Activated CD8-positive, alpha-beta memory T cell treated with anti-CD3 and anti-CD28 coated beads, Interleukin-2, amount 10 ng/mL, durations not matched to agents 7 days and 5 days (primary cell): ENCODE measurements at places on chromosomes 3 and 15.

DNA sequence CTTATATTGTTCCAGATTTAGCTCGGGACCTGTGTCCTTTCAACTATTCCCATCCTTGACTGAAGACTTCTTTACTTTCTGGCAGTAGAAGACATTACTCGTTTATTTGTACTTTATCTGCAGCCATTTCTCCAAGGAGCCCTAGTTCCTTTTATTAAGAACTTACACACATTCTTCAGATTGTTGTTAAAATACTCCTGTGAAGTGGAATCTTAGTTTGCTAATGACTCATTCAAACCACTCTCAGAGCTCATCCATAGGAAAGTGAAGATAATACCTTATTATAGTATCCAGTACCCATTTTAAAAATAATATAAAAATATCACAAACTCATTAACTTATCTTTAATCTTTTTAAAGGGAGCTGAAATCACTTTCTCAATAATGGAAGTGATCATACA lies 63.5 kb downstream of the C3orf70 start:
- no peak overlapping the region for H3K4me3 ChIP-seq
- H3K27ac ChIP-seq = no peak overlapping the region
- no peak for DNase-seq
- no peaks in the 10 kb centered on the region for H3K36me3 ChIP-seq
- peaks cover 19% of the 10 kb centered on the region for H3K27me3 ChIP-seq

DNA sequence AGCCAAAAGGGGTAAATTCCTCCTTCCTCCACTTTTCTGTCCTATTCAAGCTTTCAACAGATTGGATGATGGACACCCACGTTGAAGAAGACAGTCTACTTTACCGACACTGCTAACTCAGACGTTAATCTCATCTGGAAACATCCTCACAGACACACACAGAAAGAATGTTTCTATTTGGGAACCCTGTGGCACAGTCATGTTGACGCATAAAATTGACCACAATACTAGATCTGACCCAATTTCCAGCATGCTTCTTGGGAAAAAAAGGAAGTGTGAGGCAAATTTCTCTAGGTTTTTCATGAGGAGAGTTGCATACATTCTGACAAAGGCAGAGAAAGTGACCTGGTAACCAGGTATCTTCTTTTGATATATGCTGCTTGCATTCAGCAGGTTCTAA lies 594.1 kb downstream of the FGF12 start:
- H3K27me3 ChIP-seq = no peaks in the 10 kb centered on the region
- no peaks in the 10 kb centered on the region for H3K4me1 ChIP-seq
- no peak for DNase-seq
- no peak overlapping the region for H3K4me3 ChIP-seq
- H3K36me3 ChIP-seq = no peaks in the 10 kb centered on the region
- no peak overlapping the region for H3K27ac ChIP-seq

DNA sequence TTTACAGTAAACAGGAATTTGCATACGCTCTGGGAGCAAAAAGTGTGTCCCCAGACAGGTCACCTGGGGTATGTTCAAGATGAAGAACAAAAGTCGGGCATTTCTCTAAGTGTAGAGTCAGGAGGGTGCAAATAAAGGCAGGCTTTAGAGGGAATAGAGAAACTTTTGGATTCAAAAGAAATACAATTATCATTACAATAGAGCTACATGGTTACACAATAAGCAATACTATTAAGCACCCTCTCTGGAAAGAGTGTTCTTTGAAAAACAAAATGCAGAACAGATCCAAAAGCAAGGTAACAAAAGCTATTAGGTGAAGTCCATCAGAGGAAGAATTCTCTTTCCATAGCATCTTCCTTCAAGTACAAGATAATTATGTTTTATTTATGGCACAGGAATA lies 679.7 kb downstream of the FHIT start:
- no peaks in the 10 kb centered on the region for H3K4me1 ChIP-seq
- H3K27me3 ChIP-seq = no peaks in the 10 kb centered on the region
- DNase-seq = no peak
- no peak overlapping the region for H3K4me3 ChIP-seq
- H3K27ac ChIP-seq = no peak overlapping the region

DNA sequence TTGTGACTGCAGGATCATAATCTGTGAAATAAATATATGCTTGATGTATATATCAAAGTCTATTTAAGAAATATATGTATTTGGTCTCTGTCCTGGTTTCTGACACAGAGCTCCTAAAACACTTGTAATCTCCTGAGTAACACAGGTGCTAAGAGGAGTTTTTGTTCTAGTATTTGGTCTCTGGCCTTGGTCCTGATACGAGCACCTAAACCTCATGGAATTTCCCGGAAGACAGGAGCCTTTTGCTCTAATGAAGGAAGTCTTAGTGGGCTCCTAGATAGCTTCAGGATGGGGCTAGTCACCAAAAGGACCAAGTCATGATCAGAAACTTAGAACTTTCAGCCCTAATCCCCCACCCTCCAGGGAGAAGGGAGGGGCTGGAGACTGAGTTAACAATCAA lies 19.2 kb upstream of the MUSTN1 start:
- no peaks in the 10 kb centered on the region for H3K36me3 ChIP-seq
- no peaks in the 10 kb centered on the region for H3K27me3 ChIP-seq
- no peaks in the 10 kb centered on the region for H3K4me1 ChIP-seq
- no peak overlapping the region for H3K4me3 ChIP-seq
- no peak for DNase-seq
- no peak overlapping the region for H3K27ac ChIP-seq

GRCh38 chr3:33211444-33211843 lies 7.2 kb downstream of the SUSD5 start:
- no peak overlapping the region for H3K4me3 ChIP-seq
- no peak for DNase-seq
- peaks cover 53% of the 10 kb centered on the region for H3K27me3 ChIP-seq

GRCh38 chr3:18531662-18532061 lies 106.5 kb upstream of the SATB1 start:
- peaks cover 37% of the 10 kb centered on the region for H3K36me3 ChIP-seq
- H3K27ac ChIP-seq = no peak overlapping the region
- H3K27me3 ChIP-seq = no peaks in the 10 kb centered on the region
- peaks cover 14% of the 10 kb centered on the region for H3K4me1 ChIP-seq

DNA sequence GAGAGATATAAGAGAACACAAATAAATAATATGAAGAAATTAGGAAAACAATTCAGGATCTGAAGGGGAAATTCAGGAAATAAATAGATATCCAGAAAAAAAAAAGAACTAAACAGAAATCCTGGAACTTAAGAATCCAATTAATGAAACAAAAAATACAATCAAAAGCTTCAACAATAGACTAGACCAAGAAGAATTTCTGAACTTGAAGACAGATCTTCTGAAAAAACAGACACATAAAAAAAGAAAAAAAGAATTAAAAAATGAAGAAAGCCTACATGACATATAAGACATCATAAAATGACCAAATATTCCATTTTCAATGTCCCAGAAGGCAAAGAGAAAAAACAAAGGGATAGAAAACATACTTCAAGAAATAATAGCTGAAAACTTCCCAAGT lies 68.3 kb upstream of the IMPG2 start:
- no peaks in the 10 kb centered on the region for H3K27me3 ChIP-seq
- peaks cover 50% of the 10 kb centered on the region for H3K36me3 ChIP-seq
- DNase-seq = no peak
- H3K4me1 ChIP-seq = peaks cover 21% of the 10 kb centered on the region
- H3K27ac ChIP-seq = no peak overlapping the region
- no peak overlapping the region for H3K4me3 ChIP-seq

- no peak overlapping the region for H3K27ac ChIP-seq
- peaks cover 33% of the 10 kb centered on the region for H3K27me3 ChIP-seq
- no peaks in the 10 kb centered on the region for H3K4me1 ChIP-seq
- H3K36me3 ChIP-seq = no peaks in the 10 kb centered on the region
These were observed 8.9 kb upstream of the PCOLCE2 start for GRCh38 chr3:142897807-142898206.

DNA sequence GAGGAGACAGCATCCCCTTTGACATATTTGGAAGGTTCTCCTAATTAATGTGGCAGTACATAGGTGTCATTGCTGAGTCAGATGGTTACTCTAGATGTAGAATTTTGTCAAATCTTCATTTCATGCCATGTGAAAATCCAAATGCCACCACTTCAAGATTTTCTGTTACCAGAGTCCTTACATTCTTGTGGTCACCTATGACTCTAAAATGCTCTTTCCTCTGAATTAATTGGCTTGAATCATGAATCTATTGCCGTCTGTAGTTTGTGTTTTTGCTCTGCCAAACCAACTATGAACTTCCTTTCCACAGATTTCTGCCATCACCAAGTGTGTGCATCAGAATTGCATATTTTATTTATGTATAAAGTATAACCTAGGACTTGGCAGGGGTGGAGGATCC lies 269.4 kb upstream of the ZPLD1 start:
- no peak overlapping the region for H3K4me3 ChIP-seq
- no peak for DNase-seq
- H3K4me1 ChIP-seq = peaks cover 4% of the 10 kb centered on the region

DNA sequence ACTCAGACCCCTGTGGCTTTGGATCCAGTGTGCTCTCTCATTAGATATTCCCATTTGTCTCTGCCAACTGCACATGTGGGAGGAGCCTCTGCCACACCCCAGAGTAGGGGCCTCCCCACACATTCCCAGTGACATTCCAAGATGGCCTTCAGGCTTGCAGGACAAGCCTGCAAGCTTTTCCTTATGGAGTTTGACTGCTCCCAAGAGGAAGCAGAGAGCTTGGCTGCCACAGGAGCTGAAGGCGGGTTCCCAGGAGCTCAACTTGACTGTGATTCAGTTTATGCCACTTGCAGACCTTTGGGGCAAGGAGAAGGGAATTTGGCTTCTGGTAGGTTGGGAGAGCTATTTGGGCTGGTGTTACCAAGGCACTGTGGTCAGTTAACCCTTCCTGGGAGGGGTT lies 22.5 kb upstream of the EPHB1 start:
- no peak overlapping the region for H3K27ac ChIP-seq
- no peaks in the 10 kb centered on the region for H3K36me3 ChIP-seq
- H3K27me3 ChIP-seq = peaks cover 16% of the 10 kb centered on the region
- H3K4me1 ChIP-seq = peaks cover 19% of the 10 kb centered on the region

DNA sequence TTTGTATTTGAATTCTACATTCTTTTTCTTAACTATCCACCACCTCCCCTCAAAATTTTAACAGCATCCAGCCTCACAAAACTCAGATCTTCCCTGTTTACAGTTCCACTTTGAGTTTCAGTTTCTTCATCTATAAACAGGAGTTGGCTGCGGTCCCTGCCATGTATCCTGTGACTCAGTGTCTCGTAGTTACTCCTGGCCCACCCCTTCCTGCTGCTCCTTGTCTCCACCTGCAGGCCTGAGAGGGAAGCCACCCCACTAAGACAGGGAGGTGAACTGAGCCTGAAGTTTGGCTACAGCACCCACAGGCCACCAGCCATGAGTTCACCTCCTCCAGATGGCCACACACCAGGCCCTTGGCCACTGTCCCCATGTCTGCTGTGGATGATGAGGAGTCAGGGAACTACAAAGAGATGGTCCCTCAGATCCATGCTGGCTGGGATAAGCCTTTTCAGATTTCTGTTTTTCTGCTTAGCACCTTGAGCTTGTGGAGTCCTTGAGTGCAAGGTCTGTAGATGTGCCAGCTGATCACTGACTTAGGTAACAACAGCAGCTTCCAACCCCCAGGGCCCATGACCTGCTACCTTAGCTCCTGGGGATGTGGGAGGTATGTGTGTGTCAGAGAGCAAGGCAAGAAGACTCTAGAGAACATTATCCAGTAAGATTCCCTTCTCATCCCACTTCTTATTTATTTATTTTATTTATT lies 37.5 kb downstream of the CD86 start:
- peak overlapping the region; percentile 96 for H3K27ac ChIP-seq
- peak overlapping the region; percentile 51 for H3K4me3 ChIP-seq
- H3K36me3 ChIP-seq = peaks cover 35% of the 10 kb centered on the region
- H3K27me3 ChIP-seq = no peaks in the 10 kb centered on the region
- H3K4me1 ChIP-seq = peaks cover 66% of the 10 kb centered on the region

- peak overlapping the region; percentile 83 for H3K27ac ChIP-seq
- H3K4me3 ChIP-seq = peak overlapping the region; percentile 48
- H3K27me3 ChIP-seq = no peaks in the 10 kb centered on the region
- peaks cover 9% of the 10 kb centered on the region for H3K4me1 ChIP-seq
- peaks cover 25% of the 10 kb centered on the region for H3K36me3 ChIP-seq
These were observed 10.2 kb upstream of the GCSAM start for GRCh38 chr3:112143251-112143650.

- H3K27me3 ChIP-seq = peaks cover 11% of the 10 kb centered on the region
- DNase-seq = no peak
- H3K4me1 ChIP-seq = peaks cover 2% of the 10 kb centered on the region
These were observed 15.4 kb upstream of the LARP6 start for GRCh38 chr15:70869346-70869745.

- H3K4me3 ChIP-seq = no peak overlapping the region
- peaks cover 54% of the 10 kb centered on the region for H3K27me3 ChIP-seq
- H3K36me3 ChIP-seq = peaks cover 2% of the 10 kb centered on the region
These were observed 1.9 kb downstream of the MITF start for GRCh38 chr3:69741032-69741767.

DNA sequence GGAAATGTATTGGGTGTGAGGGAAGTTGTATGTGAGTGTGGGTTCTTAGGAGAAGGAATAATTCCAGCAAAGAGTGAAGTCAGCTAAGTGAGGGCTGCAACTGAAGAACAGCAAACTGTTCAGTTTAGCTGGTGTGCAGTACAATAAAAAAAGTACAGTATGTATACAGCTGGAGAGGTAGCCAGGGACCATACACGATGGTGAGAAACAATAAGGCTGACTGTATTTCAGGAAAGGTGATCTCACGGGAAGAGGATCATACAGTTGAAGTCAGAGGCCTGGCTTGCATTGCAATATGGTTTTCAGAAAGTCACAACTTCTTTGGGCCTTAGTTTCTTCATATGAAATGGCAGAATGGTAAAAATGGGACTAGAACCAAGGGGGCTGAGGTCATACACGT lies 222.4 kb downstream of the NEK10 start:
- DNase-seq = no peak
- no peaks in the 10 kb centered on the region for H3K27me3 ChIP-seq
- no peaks in the 10 kb centered on the region for H3K4me1 ChIP-seq
- H3K4me3 ChIP-seq = no peak overlapping the region

GRCh38 chr3:4831580-4831950 lies 147.7 kb upstream of the BHLHE40 start:
- peaks cover 94% of the 10 kb centered on the region for H3K4me1 ChIP-seq
- H3K27me3 ChIP-seq = no peaks in the 10 kb centered on the region
- H3K27ac ChIP-seq = peak overlapping the region; percentile 99
- peak; percentile 73 for DNase-seq

DNA sequence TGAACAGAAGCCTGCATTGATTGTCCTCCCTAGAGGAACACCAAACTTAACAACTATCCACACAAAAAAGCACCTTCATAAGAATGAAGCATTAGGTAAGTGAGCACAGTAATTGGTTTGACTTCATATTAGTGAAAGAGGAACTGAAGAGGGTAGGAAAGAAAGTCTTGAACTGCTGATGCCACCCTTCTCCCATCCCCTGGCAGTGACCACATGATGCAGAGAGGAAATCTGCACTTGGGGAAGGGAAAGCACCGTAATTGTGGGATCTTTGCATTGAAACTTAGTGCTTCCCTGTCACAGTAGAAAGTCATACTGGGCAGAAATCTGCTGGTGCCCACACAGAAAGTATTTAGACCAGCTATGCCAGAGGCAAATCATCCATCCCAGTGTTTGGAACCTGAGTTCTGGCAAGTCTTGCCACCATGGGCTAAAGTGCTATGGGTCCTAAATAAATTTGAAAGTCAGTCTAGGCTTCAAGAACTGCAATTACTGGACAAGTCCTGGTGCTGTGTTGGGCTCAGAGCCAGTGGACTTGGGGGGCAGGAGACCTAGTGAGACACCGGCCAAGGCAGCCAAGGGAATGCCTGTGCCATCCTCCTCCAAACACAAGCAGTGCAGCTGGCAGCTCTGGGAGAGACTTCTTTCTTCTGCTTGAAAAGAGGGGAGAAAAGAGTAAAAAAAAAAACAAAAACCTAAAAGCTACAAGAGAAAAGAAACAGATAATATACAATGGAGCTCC lies 63.6 kb downstream of the SLC15A2 start:
- no peak for DNase-seq

GRCh38 chr3:166526881-166527280 lies 689.7 kb upstream of the BCHE start:
- no peaks in the 10 kb centered on the region for H3K4me1 ChIP-seq
- no peak overlapping the region for H3K27ac ChIP-seq
- no peaks in the 10 kb centered on the region for H3K36me3 ChIP-seq
- no peaks in the 10 kb centered on the region for H3K27me3 ChIP-seq
